ENCODE measurements at places on chromosomes 7 and 10.

- DNase-seq = no peak
Observed at GRCh38 chr10:87546210-87546609, 41.5 kb downstream of the MINPP1 start.

- DNase-seq = no peak
Observed at GRCh38 chr10:70830164-70830563, 14.4 kb downstream of the SGPL1 start.

DNA sequence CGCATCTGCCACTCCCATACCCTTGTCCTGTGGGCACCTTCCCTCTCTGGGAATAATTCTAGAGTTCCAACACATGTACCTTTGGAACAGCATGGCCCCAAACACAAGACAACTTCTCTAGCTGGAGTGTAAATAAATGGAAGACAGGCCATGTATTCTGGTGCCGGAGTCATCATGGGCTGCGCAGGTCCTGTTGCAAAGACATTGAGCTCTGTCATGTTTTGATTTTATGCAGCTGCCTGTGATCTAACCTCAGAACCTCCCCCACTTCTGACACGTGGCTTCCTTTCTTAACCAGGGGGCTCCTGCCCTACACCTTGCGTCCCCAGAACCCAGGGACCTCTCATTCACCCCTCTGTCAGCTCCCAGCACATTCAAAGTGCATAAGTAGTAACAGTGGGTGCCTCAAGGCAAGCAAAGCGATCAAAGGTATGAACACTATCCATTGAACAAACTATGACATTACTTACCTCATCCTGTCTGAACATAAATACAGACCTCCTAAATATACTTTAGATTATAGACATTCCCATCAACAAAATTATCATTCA, 219.9 kb downstream of the FGFR2 start:
- no peak for DNase-seq

- no peak for DNase-seq
Observed at GRCh38 chr10:117594722-117595121, 52.2 kb downstream of the EMX2 start.
